ENCODE measurements at places on chromosomes 1 and 21.

- no peak for DNase-seq
These were observed 109.3 kb upstream of the SPATA6 start for GRCh38 chr1:48581270-48581669.

DNA sequence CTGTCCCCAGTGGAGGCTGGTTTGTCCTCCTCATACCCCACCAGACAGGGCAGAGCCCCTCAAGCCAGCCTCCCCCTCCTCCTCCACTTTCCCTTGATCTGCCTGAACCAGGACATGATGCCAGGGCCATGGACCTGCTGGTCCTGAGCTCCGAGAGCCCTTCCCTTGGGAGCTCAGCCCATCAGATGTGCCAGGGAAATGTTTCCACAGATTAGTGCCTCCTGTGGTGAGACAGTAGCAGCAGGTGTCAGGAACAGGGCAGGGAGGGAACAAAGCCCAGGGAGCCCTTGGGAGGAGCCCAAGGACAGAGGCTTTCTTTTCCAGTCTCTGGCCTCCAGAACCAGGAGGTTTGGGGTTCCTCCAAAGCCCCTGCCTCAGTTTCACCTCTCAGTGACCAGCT lies 14.6 kb upstream of the SLC41A1 start:
- DNase-seq, result no peak

DNA sequence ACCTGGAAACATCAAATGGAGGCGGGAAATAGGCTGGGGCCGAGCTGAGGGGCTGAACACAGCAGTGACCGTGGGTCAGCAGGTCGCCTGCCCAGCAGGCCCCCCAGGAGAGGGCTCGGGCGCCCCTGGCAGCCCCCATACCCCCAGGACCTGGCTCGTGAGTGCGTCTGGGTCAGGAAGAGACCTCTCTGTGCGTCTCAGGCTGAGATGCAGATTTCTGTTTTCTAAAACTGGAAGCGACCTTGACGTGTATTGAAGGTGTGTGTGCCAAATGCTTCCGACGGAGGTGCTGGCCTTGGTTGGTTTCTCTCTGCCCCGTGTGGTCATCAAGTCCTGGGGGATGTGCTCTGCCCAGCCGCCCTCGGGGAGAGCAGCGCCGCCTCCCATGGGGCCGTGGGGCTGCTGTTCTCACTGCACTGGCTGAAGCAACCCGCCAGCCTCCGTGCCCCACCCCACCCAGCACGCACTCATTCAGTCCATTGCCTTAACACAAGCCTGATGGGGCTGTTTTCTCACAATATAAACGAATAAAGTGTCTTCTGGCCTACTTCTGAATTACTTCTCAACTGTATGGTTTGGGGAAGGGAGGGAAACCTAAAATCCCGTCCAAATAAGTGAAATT lies 7.4 kb downstream of the PEX10 start:
- DNase-seq, result no peak

DNA sequence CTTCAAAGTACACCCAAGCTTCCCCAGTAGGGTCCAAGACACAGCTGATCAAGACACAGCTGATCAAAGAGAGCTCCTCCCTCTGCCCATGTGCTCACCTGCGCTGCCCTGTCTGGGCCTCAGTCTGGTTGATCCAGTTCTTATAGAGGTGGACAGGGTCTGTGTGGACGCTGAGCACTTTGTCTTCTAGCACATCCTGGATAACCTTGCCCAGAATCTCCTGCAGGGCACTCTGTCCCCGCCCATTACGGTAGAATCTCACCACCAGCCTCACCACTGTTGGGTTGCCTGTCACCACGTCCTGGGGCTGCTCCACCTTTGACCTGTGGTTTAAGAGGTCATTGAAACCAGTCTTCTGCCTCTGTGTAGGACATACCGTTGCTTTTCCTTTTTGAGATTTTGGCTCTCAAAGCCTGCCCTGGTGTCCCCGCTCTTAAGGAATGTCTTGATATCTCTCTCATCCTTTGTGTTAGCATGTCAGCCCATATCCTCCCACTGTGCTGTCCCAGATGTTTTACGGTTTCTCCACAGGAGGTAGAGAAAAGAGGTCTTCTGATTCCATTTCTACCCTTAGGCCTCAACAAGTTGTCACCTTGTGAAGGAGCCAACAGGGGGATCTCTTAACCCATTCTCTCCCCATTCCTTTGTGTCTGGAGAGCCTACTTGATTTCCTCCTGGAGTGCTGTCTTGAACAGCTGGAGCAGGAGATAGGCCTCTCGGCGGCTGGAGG lies 33.5 kb downstream of the IQGAP3 start:
- no peak for DNase-seq

DNA sequence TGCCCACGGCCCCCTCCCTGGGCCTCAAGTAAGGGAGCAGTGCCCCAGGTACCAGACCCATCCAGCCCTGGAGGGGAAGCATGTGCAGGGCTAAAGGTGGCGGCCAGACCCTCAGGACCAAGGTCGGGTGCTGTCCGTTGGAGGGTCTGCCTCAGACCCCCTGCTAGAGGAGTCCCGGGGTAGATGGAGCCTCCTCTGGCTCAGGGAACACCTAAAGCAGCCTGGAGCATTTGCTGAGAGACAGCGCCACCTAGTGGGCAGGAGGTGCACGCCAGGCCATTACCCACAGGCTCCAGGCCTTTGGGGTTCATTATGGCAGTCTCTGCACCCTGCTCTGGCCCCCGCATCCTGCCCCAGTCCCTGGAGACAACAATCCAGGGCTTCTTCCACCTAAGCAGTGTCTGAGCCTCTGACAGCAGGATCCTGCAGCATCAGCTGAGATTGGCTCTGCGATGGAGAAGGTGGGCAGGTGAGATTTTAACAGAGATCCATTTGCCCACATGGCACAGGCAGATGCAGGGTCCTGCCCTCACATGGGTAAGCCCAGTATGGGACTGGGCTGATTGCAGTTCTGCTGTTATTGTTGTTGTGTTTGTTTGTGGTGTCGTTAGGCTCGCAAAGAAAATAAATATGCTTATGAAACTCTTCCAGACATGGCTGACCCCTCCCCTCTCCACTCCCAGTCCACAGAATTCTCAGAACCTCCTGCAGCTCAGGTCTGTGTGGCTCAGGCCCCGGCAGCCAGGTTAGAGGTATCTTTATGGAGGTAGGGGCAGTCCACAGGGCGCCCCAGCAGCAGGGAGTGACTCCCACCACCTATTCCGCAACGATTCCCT lies 42.4 kb downstream of the CTNNBIP1 start:
- DNase-seq, result peak; percentile 74

DNA sequence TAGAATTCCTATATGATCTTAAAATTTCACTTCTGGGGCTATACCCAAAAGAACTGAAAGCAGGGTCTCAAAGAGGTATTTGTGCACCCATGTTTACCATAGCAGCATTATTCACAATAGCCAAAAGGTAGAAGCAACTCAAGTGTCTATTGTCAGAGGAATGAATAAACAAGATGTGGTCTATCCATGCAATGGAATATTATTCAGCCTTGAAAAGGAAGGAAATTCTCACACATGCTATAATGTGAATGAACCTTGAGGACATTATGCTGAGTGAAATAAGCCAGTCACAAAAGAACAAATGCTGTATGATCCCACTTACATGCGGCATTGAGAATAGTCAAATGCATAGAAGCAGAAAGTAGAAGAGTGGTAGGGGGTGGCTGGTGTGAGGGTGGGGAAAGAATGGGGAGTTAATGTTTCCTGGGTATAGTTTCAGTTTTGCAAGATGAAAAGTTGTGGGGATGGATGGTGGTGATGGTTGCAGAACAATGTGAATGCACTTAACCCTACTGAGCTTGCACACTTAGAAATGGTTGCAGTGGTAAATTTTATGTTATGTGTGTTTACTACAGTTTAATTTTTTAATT lies 122.4 kb downstream of the TOMM20 start:
- DNase-seq, result no peak

GRCh38 chr21:27649762-27650161 lies 682.9 kb upstream of the ADAMTS5 start:
- DNase-seq, result no peak

DNA sequence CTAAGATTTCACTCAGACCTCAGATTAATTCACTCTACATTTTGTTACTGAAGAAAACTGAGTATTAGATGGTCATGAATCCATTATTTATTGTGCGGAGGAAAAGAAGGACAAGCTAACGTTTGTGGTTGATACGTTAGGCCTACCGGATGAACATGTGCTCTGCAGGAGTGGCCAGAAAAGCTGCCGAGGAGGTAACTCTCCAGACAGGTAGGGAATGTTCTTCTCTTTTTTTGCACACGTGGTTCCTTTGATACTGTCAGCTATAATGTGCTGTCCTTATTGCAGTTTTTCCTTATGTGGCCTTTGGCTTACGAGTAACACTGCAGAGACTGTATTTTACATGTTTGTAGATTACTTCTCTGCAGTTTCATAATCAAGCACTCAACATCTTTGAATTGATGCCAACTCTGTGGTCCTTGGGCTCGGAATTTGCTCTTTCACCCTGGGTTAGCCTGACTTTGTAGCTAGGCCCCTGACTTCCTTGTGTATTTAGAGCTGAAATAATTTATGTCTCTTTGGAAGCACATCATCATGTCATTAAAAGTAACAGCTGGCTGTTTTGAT lies 13.6 kb downstream of the MTR start:
- no peak for DNase-seq

- no peak for DNase-seq
These were observed 105.1 kb downstream of the SEC16B start for GRCh38 chr1:177864538-177865305.

GRCh38 chr1:108077991-108078390 lies 113.0 kb upstream of the VAV3 start:
- DNase-seq, result no peak

DNA sequence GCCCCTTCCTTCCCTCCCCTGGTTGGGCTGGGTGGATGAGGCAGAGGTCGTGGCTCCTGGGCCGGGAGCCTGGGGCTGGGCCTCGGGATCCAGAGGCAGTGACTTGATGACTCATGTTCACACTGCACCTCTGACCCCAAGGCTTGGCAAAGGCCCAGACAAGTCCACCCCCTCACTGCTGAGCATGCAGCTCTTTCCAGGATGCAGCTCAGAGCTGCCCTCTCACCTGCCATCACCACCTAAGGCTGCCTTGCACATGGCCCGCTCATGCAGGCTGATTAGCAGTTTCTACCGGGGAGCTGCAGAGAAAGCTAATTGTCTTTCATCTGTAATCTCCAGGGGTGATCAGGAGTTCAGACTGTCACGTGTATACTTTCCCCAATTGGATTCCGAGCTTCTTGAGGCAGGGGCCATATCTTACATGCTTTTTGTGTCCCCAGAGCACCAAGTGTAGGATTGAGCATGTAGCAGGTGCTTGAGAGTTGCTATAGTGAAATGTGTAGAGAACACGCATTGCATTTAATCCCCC lies 62.1 kb downstream of the LRRN2 start:
- no peak for DNase-seq

GRCh38 chr1:90807329-90807728 lies 90.2 kb upstream of the BARHL2 start:
- DNase-seq, result no peak

DNA sequence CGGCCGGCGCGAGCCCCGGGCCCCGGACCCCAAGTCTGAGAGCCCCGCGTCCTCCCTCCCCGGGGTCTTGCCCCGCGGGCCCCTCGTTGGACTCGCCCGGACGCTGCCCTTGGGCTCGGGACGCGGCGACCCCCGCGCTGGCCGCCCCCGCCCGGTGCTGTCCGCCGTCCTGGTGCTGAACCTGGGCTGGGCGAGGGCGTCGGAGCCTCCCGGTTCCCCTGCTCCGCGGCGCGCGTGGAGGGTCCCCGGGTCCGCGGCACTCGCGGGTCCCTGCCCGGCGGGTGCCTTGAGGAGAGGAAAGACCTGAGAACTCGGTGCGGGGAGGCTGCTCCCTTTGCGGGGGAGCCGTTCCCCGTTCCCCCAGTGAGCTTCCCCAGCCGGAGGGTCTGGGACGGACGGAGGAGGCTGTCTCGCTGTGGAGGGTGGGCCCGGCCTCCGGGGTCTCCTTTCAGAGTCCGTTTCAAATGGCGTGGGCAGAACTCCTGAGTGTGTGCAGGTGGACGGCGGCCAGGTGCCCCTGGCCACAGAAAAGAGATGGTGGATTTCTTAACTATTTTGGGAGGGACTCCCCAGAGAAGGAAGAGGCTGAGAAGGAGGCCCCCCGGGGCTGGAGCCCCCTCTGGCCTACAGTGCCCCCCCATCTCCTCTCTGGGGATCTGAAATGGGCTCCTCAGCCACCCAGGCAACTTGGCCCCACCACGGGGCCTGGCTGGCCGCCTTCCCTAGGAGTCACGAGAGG lies 595 bp downstream of the GABRD start:
- no peak for DNase-seq

GRCh38 chr1:145750426-145750825 lies 31.1 kb downstream of the CD160 start:
- no peak for DNase-seq

GRCh38 chr1:43540653-43541071 lies 10.0 kb downstream of the PTPRF start:
- no peak for DNase-seq

- no peak for DNase-seq
These were observed 13.9 kb upstream of the CTSE start for GRCh38 chr1:206037581-206037980.

DNA sequence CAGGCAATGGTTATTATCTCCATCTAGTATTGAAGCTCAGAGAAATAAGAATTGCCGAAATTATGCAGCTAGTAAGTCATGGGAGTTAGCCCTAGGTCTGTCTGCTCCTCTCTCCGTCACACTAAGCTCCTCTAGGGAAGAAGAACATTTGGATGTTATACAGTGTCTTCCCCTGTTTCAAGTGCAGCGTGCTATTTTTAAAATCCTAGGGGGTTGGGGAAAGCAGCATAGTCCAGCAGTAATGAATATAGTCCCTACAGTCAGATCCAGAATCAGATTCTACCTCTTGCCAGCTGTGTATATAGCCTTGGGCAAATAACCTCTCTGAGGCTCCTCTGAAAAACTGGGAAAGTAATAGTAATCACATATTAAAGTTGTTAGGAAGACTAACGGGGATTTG lies 44.5 kb upstream of the OSBPL9 start:
- no peak for DNase-seq

DNA sequence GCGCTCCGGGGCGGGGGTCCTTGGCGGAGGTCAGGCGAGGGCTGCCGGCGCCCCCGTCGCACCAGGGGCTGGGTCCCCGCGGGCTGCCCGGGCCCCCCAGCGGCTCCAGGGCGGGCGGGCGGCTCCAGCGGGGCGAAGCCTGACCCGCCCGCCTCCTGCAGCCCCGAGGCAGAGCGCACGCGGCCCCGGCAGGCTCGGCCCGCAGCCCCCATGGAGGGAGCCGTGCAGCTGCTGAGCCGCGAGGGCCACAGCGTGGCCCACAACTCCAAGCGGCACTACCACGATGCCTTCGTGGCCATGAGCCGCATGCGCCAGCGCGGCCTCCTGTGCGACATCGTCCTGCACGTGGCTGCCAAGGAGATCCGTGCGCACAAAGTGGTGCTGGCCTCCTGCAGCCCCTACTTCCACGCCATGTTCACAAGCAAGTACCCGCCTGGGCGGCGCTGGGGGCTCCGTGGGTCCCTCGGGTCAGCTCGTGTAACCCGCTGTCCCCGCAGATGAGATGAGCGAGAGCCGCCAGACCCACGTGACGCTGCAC lies 817 bp downstream of the KLHL17 start:
- DNase-seq, result no peak

GRCh38 chr1:18271336-18271735 lies 163.7 kb downstream of the IGSF21 start:
- no peak for DNase-seq

GRCh38 chr21:16740511-16740910 lies 772.3 kb upstream of the CXADR start:
- DNase-seq, result no peak

Data from stimulated activated CD4-positive, alpha-beta T cell treated with anti-CD3 and anti-CD28 coated beads, Interleukin-15, amount 100 ng/mL, for 1 hour (primary cell).